Suppressor macrophage treated with lipopolysaccharide for 4 hours (primary cell): ENCODE measurements at places on chromosomes 4 and X.

DNA sequence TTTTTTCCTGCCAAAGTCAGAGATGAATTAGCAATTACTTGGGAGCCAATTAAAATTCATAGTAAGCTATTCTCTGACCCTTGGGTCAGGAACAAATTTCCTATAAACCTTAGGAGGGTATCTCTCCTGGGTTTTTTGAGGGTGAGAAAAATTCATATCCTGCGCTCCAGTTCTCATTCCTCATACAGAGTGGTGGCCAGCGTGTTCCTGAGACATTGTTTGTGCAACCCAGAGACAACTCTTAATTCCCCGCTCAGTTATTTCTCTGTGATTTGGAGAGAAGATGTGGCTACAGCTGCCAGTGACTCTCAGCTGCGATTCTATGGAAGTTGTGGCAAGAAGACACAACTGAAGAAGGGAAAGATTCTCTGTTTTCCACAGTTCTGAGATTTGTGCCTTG, 37.9 kb upstream of the CBR4 start:
- DNase-seq = no peak

GRCh38 chrX:103607364-103608305, at the start of gene TCEAL3:
Gene TCEAL3 (plus strand): TSS chrX:103607963. CDS start chrX:103609065, 1,102 bp downstream.
- DNase-seq = peak; percentile 19

DNA sequence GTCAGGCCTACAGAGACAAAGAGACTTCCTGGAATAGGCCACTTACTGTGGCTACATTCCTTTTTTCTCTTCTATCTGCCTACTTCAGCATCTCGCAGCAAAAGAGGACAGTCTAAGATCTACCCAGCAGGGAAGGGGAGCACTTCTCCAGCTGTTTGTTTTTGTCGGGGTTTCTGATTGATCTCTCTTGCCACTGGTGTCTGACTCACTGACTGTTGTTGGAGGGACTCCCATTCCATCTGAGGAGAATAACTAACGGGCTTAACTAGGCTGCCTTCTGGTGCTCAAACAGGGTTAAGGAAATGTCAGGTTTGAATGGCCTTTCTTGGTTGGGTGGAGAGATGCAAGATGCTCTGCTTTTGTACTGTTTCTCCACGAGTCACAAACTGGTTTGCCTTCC, 100.2 kb upstream of the TMEM164 start:
- DNase-seq = no peak

DNA sequence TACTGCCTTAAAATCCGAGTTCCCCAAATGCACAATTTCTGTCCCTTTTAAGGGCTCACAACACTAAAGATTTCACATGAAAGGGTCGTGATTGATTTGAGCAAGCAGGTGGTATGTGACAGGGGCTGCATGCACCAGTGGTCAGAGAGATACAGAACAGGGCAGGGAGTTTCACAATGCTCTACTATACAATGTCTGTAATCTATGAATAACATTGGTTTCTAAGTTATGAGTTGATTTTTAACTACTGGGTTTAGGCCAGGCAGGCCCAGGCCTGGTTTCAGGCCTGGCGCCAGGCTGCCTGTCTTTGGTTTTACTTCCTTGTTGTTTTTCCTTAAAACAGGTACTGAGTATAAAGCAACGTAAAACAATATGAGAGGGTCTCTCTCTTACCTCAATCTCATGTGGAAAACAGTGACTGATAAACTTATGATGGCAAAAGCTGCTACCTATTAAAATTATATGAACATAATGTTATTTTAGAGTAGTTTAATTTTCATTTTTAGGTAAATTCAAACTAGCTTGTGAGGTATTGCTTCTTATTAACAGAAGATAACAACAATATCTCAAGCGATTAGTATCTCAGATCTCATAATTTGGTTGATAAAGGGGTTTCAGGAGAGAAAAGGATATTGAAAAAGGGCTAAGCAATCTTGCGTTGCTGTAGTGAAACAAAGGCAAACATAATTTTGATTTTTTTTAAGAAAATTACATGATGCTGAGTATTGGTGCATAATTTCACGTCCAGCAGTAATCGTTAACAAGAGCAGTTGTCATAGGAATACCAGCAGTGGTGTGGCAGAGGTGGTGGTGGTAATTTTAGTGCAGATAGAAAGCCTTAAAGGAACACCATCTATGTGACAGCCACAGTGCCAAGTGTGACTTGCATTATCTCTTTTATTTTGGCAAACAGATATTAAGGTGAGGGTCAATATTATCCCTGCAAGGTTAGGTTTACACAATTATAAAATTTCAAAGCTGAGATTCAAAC, 944.4 kb upstream of the GRID2 start:
- no peak for DNase-seq

- DNase-seq = no peak
Observed at GRCh38 chr4:122703868-122704267, 28.6 kb upstream of the BBS12 start.

GRCh38 chr4:144975718-144976117, 122.3 kb downstream of the ANAPC10 start:
- DNase-seq = no peak

DNA sequence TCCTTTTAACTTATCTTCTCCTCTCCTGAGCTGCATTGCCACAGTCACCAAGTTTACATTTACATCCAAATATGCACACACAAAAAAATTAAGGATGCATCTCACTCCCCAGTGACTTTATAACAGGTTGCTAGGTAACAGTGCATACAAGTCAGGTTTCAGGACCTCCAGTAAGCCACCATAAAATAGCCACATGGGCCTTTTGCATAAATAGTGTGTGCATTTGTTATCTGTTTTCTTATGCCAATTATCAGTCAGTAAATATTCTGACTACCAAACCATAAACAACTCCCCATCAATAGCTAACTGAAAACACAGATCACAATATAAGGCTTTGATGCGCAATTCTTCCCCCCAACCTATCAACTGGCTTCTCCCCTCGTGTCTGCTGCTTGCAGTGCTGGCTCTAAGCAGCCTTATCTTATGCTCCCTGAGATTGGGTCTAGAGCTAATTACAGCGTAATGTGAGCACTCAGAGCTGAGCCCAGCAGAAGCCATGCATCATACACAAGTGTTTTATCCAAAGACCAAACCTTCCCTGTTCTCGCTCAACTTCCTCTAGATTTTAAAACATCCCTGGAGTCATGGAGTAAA, 55.4 kb downstream of the ZNF827 start:
- no peak for DNase-seq

DNA sequence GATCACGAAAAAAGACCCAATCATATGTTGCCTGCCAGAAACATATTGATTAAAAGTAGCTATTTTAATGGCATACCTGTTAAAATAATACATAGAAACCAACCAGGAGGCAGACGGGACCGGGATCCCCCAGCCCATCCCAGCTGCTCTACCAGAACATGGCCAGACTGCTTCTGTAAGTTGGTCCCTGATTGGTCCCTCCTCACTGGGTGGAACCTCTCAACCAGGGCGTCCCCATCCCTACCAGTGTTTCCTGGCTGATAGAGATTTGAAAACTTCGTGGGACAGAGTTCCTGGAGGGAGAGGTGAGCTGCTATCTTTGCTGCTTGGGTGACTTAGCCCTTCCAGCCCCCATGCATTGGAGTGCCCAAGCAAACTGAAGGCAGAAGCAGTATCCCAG, 256.2 kb downstream of the TRAM1L1 start:
- DNase-seq = no peak

GRCh38 chrX:110454336-110454735, 95.7 kb downstream of the RTL9 start:
- no peak for DNase-seq

- no peak for DNase-seq
Observed at GRCh38 chr4:7816771-7817170, 122.9 kb downstream of the AFAP1 start.

DNA sequence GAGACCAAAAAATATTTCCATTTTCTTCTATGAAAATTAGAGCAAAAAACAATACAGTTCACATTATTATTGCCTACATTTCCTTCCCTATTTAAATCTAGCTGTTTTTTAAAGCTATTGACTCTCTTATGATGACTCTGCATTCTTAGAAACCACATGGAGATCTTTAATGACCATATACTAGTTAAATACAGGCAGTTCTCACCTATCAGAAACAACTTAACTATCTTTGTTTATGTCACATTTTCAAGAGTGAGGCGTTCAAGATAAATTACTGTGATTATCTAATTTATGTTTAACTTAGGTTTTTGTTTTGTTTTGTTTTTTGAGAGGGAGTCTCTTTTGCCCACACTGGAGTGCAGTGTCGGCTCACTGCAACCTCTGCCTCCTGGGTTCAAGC, 3.0 kb downstream of the CISD2 start:
- no peak for DNase-seq

DNA sequence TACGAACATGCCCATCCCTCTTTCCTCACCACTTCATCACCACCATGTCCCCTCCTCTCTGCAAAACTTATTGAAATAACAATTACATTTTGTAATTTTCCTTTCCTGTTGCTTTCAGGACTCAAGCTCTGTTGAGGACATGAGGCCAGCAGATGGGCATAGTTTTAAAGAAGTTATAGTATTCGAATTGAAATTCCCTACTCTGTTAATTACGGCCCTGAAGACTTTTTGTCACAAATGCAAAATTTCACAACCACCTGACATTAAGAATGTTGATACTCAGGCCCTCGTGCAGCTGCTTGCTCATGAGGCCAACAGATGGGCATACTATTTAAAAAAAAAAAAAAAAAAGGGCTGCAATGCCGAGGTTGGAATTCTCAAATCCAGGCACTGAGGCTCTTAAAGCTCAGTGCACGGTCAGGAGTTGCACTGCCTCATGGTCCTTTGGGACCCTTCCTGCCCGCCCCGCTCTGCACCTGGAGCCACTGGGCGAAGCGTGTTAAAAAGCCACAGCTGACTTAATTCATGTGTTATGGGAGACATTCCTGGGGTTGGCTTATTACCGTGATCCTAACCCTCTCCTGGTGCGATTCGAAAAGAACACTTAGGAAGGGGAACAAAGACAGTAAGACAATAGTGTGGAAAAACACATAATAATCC, 34.2 kb upstream of the FAT1 start:
- no peak for DNase-seq

- no peak for DNase-seq
Observed at GRCh38 chr4:143699331-143700045, 987 bp downstream of the FREM3 start.

- peak; percentile 0 for DNase-seq
Observed at GRCh38 chrX:36978886-36979285, 29.3 kb upstream of the FAM47C start.

DNA sequence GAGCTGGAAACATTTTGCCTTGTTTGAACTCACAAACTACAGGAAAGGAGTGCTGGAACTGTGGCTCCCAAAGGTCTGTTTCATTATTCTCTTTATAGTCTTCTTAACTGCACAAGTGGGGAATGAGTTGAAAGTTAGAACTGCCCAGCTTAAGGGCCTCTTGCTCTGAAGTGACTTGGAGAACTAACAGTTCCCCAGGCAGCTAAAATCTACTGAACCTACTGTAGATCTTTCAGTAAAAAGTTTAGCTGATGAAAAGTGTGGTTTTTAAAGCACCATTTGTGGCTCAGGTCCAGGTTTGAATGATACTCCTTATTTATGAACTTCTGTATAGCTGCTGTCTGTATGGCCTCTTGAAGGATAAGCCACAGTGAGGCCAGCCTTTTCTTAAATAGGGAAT, 353.8 kb downstream of the MAPK10 start:
- no peak for DNase-seq

GRCh38 chr4:87650938-87651337, 858 bp downstream of the DMP1 start:
- no peak for DNase-seq

GRCh38 chrX:132488819-132489577, at the start of gene MBNL3:
Gene MBNL3 (minus strand): TSS chrX:132489038. CDS start chrX:132439611, 49,427 bp downstream.
- DNase-seq = peak; percentile 48

- no peak for DNase-seq
Observed at GRCh38 chr4:177380730-177381287, 61.4 kb downstream of the AGA start.

DNA sequence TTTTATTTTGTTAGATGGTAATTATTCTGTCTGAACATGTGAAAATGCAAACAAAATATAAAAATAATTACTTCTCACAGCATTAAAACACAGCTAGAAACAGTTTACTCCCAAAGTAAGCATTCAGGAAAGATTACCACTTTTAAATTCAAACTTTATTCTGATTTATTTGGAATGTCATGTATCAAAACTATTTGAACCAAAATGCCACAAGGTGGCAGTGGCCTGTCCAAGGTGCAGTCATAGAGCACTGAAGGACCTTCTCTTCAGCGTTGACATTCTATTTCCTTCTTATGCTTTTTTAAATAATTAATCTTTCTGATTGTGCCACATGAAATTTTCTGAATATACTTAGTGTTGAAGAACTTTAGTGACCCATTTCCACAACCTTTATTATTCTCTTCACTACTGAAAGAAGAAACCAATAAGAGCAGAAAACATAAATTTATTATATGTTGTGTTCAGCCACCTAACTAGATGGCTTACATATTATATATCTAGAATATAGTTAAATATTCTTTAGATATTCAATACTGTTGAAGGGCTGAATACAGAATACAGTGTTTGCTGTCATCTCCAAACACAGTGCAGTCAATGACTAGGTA, 283.6 kb downstream of the CFAP299 start:
- no peak for DNase-seq
